SJCRH30 (cell line): ENCODE measurements at places on chromosomes 7 and 10. TPM values are rescaled to one million over a fixed set of nuclear protein-coding genes. Genes with fewer than 3 reads are reported as not detected.

DNA sequence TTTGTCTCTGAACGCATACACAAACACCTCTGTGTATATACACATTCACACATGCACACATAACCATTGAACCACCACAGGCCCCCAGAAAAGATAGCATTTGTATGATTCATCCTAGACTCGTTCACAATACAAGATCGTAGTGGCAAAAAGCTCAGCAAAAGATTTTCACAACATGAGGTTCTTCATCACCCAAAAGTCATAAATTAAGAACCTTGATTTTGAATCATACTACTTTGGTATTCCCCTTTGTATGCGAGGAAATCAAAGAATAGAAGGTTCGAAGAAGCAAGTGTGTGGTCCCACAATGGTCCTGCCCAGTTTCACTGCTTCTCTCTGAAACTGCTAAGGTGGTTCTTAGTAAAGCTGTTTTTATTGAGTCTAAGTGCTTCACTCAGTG lies 200.7 kb downstream of the CELF2 start:
- no peak for DNase-seq

- no peak for DNase-seq
Measured at GRCh38 chr10:30992681-30993080, 39.0 kb downstream of the ZNF438 start.

GRCh38 chr10:105855791-105856190 lies 1214.7 kb downstream of the SORCS3 start:
- DNase-seq = no peak

- DNase-seq = no peak
Measured at GRCh38 chr7:128103498-128104107, 72.4 kb upstream of the LRRC4 start.

DNA sequence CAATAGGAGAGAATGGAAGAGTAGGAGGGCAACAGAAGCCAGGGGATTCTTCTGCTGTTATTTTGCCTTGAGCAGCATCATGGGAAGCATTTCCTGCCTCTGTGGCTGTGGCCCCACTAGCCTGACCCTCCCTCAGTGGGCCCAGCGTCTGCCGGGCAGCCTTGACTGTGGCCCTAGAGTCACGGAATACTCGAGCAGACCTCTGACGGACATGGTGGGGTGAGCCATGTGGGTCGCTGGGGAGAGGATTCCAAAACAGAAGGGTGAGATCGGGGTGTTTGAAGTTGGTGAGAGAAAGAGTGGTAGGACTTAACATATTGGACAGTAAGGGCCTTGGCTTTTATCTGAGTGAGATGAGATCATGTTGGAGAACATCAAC lies 8.3 kb upstream of the PRKAG2 start:
- no peak for DNase-seq

DNA sequence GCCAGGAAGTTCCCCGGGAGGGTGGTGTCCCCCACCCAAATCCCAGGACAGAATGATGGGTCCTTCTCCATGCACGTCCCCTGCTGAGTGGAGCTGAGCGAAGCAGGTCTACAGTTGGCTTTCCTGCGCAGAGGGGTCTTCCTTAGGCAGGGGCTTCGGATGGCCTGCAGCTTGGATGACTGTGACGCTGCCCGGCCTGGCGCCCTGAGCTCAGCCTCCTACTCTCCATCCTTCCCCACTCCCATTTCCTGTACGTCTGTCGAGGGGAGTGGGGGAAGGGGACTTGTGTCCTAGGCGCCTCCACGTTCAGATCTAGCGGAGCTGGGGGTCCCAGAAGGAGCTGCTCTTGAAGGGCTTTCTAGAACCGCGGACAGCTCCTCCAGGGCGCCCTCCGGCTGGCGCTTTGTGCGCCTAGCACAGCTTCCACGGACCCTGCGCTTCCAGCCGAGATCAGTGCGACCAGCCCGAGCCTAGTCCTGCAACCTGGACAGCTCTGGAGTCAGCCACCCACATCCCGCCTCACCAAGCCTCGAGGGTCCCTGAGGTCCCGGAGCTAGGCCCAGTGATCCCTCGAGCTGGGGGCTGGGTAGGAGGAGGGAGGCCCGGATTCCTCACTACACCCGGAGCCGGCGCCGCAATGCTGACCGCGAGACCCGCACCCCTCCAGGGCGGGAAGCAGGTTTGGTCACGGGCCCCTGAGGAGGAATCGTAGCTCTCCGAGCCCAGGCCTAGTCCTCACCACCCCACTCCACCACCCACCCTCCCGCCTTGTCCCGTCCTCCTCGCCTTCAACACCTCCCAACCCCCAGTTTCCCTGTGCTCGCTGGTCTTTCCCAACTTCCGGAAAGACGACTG lies 1.9 kb downstream of the GRID1 start:
- DNase-seq = no peak

- peak; percentile 62 for DNase-seq
Measured at GRCh38 chr7:134632937-134633540, 13.6 kb upstream of the BPGM start.

DNA sequence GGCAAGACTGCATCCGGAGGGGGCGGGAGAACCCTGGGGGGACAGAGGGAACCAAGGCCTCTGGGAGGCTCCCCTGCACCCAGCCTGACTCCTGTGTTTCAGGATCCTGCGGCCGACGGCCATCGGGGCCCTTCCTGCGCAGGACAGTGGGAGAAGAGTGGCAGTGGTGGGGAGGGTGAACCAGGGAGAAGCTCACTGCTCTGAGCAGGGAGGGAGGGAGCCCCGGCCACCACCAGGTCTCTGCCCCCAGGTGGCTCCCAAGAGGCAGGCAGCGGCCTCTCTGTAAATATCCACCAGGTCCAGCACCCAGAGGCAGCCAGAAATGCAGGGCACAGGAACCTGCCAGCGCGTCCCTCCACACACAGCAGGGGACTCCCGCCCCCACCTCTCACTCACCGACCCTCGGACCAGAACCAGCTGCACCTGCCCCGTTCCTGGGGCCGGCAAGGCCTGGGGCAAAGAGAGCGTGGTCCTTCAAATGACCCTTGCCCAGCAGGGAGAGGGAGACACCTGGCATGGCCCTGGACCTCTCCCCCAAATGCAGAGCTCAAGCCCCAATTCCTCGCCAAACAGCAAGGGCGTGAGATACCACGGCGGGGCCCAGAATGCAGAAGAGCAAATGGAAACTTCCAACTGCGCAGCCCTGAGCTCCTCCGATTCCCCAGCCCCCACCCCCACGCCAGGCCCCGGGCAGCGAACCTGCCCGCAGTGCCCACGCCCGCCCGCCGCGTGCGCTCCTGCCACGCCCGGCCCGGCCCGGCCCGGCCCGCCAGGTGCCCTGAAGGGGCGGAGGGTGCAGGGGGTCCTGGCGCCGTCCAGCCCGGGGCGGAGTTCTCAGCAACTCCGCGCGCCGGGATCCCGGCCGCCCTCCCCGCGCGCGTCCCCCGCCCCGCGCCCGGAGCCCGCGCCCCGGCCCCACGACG lies 805 bp downstream of the RASGEF1A start:
- DNase-seq = no peak

DNA sequence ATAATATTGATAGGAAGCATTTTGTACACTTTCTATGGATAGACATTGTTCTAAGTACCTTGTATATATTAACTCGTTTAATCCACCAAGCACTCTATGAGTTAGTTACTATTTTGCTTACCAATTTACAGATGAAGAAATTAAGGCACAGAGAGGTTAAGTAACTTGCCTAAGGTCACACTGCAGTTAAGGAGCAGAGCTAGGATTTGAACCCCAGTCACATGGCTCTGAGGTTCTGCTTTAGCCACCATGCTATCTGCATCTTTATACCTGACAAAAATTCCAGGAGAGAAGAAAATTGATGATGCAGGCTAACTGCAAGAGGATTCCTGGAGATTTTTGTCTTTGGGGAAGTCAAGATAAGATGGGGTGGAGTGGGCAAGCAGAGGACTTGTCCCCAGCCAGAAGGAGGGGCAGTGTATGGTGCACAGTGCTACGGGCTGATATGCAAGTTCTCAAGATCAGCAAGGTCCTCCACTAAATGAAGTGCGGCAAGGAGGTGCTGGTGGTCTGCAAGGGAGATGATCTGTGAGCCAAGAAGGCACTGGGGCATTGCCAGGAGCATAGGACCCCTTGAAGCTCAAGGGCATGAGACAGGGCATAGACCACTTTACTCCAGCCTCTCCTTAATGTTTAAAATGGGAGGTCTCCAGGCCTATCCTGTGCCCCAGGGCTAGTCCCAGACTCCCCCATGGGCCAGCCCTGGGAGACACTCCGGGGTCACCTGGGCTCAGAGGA lies 430.6 kb downstream of the RPS24 start:
- no peak for DNase-seq

- DNase-seq = no peak
Measured at GRCh38 chr7:22181663-22182062, 175.3 kb downstream of the RAPGEF5 start.

DNA sequence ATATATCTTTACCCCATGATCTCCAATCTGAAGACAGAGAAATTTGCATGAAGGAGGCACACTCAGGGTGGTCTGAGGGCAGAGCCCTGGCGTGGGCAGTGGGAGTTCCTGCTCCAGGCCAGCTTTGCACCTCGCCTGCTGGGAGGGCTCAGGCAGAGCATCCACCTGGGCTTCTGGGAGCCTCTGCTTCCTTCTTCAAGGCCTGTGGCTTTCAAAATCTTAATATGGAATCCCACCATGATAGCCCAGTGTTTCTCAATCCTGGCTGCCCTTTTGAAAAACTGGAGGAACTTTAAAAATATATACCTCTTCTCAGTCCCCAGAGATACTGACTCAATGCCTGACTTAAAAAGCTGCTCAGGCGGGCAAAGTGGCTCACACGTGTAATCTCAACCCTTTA lies 36.7 kb upstream of the PSAP start:
- DNase-seq = no peak

GRCh38 chr10:23314835-23315239 lies 29.8 kb downstream of the C10orf67 start:
- DNase-seq = peak; percentile 73

DNA sequence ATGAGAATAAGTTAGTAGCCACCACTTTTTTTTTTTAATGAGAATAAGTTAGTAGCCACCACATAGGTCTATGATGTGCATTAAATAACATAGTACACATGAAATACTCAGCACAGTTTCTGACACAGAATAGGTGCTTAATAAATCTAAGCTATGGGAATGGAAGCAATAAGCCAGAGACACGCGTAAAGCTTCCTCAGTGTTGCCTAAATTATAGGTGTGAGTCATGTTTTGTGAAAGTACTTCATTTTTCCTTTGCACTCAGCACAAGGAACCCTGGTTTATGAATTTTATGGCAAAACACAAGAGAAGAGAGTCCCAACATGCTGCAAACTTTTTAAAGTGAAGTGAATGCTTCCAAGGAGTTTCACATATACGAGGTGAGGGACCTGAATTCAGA lies 267.4 kb downstream of the RNLS start:
- no peak for DNase-seq

DNA sequence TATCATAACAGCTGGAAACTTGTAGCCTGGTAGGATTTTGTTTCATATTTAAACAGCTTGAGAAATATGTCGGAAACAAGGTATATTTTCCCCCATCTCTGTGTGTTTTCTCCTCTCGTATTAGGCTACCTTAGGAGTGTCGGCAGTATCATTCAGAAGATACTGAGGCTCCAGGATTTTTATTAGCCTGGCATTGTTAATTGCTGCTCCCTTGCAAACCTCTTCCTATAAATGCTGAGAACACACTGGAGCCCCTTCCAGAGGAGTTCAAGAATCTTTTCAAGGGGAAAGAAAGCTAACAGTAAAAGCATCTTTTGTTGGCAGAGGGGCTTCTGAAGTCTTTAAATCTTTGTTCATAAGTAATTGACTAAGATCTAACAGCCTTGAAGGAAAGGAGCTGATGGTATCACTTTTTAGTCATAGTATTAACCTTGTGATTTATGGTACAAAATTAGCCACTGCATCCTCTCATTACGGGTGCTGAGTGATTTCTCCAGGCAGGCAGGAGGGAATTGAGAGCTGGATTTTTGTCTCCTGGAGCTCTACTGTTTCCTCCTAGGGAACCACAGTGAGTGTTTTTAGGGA lies 998.7 kb downstream of the LRMDA start:
- DNase-seq = no peak

GRCh38 chr7:95199779-95200558 lies 124.4 kb downstream of the PON1 start:
- DNase-seq = peak; percentile 70

GRCh38 chr10:118246332-118247295 lies 95.5 kb downstream of the FAM204A start:
- no peak for DNase-seq

- no peak for DNase-seq
Measured at GRCh38 chr10:97065128-97065527, 120.6 kb downstream of the SLIT1 start.

DNA sequence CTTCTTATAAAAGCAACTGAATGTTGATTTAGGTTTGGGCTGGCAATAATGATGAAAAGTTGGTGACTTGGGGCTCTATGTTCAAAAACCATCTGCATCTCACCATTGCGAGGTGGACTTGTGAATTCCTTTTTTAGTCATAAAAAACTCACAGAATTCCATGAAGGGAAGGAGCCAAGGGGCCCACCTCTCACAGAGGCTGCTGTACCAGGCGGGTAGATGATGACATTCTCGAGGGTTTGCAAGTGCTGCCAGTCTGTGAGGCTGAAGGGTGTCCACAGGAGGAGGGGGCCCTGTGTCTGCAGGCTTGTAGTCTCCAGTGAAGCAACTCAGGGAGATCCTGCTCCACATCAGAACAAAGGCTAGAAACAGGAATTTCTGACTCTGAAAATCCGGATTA lies 195.5 kb upstream of the ZNF32 start:
- DNase-seq = no peak

DNA sequence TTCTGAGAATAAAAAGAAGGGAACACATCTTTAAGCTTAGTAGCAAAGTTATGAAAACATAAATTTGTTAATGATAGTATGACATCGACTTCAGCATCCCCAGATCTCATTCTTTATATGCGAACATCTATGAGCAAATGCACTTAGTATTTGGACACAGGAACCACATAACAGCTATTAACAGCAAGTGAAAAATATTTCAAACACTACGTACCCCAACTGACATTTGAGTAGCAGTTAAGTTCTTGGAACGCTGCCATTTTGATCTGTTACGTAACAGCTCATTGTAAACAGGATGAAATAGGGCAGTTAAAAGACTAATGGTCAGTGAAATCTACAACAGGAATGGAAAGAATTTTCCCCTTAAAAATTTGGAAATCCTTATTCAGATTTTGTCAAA lies 428.9 kb downstream of the TNS3 start:
- peak; percentile 32 for DNase-seq

Gene FLNC
- total RNA-seq = 158 and 172 TPM in 2 replicates

Gene MSS51
- total RNA-seq = 0.66 and 1.2 TPM in 2 replicates

Gene NPTX2
- not detected in 2 replicates for total RNA-seq

Gene GNG11
- total RNA-seq = 12.5 and 12.7 TPM in 2 replicates

Gene TBXAS1
- total RNA-seq = 2.9 and 3.2 TPM in 2 replicates

Gene PCGF5
- total RNA-seq = 11.3 and 11.4 TPM in 2 replicates

Gene TSPAN12
- total RNA-seq = 114 and 123 TPM in 2 replicates

Gene GRM3
- total RNA-seq = not detected in 2 replicates

Gene GPR15LG
- total RNA-seq = not detected in 2 replicates

Gene ZNF736
- 19.2 and 25.0 TPM in 2 replicates for total RNA-seq

Gene MRPL32
- total RNA-seq = 68.0 and 79.4 TPM in 2 replicates

Gene GDF2
- not detected in 2 replicates for total RNA-seq
